Head of caudate nucleus (tissue), 42 donors: ENCODE measurements at places on chromosomes 7 and 10.

GRCh38 chr10:49177391-49178355, 10.5 kb downstream of the TMEM273 start:
- no peak for DNase-seq

DNA sequence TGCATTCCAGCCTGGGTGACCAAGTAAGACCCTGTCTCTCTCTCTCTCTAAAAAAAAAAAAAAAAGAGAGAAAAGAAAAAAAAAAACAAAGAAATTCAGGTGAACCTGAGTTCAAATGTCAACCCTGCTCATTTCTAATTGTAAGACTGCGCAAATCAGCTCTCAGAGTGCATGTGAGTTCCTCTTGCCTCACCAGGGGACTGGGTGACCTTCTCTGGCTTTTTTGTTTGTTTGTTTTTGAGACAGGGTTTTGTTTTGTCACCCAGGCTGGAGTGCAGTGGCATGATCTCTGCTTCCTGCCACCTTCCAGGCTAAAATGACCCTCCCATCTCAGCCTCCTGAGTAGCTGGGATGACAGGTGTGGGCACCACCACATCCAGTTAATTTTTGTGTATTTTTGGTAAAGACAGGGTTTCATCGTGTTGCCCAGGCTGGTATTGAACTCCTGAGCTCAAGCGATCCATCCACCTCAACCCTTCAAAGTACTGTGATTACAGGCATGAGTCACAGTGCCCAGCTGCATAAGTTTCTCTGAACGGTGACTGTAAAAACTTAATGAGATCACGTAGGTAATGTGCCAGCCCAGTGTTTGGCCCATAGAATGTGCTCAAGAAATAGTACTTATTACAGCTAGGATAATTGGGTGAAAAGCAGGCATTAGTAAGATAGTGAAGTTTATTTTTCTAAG, 45.3 kb upstream of the BAMBI start:
- no peak for DNase-seq

DNA sequence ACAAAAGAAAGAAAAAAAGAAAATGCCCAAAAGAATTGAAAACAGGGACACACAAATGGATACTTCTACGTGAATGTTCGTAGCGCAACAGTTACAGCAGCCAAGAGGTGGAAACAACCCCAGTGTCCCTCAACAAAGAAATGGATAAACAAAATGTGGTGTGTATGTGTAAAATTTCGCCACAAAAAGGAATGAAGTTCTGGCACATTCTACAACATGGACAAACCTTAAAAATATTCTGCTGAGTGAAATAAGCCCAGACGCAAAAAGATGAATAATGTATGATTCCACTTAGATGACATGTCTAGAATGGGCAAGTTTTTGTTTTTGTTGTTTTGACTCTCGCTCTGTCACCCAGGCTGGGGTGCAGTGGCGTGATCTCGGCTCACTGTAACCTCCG, 10.9 kb downstream of the UCMA start:
- no peak for DNase-seq

- no peak for DNase-seq
Measured at GRCh38 chr10:7301006-7301778, 109.6 kb downstream of the SFMBT2 start.

DNA sequence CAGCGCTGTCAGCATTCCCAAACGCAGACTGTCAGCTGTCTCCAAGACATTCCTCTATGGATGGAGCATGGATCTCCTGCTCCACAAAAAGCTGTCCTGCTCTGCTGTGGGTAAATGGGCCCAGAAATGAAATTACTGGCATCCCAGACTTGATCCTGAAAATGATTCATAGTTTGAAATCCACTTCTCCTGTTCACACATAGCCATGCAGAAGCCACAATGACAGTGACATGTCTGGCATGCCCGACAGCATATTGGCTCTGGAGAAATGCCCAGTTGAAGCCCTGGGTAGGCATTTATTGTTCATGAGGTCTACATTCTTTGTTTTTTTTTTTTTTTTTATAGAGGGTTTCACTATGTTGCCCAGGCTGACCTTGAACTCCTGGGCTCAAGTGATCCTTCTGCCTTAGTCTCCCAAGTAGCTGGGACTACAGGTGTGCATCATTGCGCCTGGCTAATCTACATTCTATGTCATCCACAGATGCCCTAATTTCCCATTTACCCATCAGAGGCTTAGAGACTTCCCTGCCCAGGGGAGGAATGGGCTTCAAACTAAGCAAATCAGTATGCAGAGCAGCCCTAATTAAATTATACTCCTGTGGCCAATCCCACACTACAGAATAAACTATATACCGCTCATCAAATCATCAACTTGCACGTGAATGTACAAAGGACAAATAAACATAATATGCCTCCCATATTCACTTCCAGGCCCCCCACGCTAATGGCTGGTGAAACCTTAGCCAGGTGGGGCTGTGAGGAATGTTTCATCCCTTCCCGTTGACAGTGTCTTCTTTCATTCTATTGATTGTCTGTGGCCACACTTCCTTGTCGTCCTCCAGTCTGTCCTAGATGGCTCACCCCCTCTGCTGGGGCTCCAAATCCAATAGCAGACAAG, 61.8 kb upstream of the EEPD1 start:
- DNase-seq = no peak

DNA sequence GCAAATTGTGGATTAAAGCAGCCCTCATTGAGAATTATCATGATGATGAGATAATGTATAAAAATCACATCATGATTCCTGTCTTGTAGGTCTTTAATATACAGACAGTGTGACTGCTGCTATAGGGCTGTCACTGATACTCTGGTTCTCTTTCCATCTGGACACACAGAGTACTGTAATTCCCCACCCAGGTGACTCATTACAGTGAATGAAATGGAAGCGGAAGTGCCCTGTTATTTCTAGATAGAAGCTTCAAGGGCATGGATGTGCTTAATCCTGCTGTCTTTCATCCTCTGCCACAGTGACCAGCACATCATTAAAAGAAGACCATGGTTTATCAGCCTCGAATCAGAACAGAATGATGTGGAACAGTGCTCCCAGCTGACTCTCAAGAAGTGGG, 1234.0 kb downstream of the SORCS3 start:
- DNase-seq = no peak

GRCh38 chr7:2441430-2442058, 34.7 kb downstream of the GRIFIN start:
- no peak for DNase-seq

- DNase-seq = no peak
Measured at GRCh38 chr7:93559639-93560491, 14.7 kb downstream of the CALCR start.
